Activated T-cell treated with anti-CD3 and anti-CD28 coated beads, Interleukin-2, amount 50 U/mL, for 1 hour (primary cell): ENCODE measurements at places on chromosomes 13 and 19.
A peak's percentile ranks its signal among the peaks of the same experiment; 100 is the strongest.

GRCh38 chr19:56140583-56141416 is at the start of gene ZNF444:
Gene ZNF444 (plus strand): TSS chr19:56141287. CDS start chr19:56146912, 5,625 bp downstream.
- DNase-seq = peak; percentile 98

DNA sequence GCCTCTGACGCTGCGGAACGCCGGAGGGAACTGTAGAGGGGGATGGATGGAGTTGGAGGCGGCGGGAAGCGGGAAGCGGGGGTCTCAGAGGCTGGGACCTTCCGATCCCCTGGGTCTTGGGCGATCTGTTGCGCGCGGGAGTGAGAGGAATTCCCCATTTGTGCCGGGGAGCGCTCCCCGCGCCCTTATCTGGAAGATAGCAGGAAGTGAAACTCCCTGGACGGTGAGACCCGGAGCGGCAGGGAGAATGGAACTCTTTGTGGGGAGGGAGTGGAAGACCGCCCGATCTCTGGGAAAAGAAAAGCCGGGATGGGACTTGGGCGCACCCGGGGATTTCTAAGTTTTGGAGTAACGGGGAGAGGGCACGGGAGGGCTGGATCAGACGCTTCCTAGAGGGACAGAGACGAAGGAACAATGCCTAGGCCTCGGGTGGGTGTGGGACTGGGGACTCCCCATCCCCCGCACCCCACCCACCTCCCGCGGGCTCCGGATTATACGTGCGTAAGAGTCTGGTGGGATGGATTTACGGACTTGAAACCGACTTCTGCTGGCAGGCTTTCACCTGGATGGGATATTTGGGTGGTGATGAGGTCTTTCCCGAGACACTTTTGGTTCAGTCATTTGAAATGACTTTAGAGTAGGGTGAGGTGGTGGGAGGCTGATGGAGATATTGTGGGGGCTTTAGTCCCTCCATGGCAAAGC is 495 bp downstream of the LSR start:
- peak; percentile 25 for DNase-seq

GRCh38 chr19:49160450-49161189 is 3.0 kb downstream of the TRPM4 start:
- no peak for DNase-seq

GRCh38 chr13:76131551-76131950 is 495.4 kb downstream of the LMO7 start:
- DNase-seq = no peak

DNA sequence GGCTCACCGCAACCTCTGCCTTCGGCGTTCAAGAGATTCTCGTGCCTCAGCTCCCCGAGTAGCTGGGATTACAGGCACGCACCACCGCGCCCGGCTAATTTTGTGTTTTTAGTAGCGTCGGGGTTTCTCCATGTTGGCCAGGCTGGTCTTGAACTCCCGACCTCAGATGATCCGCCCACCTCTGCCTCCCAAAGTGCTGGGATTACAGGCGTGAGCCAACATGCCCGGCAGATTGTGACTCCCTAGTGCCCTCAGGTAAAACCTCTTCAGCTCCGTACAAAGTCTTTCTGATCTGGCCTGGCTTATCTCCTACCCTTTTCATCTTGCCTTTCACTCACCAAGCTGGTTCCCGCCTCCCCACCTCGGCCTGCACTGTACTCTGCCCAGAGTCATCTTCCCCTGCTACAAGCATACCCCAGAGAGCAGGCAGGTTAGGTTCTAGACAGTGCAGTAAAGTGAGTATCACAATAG is 15.0 kb downstream of the BICRA start:
- no peak for DNase-seq

- no peak for DNase-seq
Observed at GRCh38 chr13:106376401-106377112, 158.9 kb downstream of the EFNB2 start.

- DNase-seq = no peak
Observed at GRCh38 chr13:36190771-36191170, 23.6 kb downstream of the SOHLH2 start.

DNA sequence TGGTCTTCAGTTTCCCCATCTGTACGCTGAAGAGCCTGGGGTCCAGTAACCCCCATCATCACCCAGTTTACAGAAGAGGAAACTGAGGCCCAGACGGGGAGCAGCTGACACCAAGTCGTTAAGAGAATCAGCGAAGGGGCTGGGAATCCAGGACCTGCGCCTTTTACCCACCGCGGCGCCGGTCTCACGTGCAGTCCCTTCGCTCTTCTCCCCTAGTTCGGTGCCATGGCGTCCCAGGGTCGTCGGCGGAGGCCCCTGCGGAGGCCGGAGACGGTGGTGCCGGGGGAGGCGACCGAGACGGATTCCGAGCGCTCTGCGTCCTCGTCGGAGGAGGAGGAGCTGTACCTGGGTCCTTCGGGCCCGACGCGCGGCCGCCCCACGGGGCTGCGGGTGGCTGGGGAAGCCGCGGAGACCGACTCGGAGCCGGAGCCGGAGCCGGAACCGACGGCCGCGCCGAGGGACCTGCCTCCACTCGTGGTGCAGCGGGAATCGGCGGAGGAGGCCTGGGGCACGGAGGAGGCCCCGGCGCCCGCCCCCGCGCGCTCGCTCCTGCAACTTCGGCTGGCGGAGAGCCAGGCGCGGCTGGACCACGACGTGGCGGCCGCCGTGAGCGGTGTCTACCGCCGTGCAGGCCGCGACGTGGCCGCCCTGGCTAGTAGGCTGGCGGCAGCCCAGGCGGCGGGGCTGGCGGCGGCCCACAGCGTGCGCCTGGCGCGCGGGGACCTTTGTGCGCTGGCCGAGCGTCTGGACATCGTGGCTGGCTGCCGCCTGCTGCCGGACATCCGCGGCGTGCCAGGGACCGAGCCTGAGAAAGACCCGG is 698 bp downstream of the BLOC1S3 start:
- peak; percentile 50 for DNase-seq

GRCh38 chr19:44592451-44592890 is 20.9 kb upstream of the IGSF23 start:
- DNase-seq = no peak

GRCh38 chr19:19537075-19538048 is 703 bp upstream of the CILP2 start:
- DNase-seq = peak; percentile 38

- DNase-seq = no peak
Observed at GRCh38 chr13:59172076-59172475, 991.7 kb downstream of the DIAPH3 start.

DNA sequence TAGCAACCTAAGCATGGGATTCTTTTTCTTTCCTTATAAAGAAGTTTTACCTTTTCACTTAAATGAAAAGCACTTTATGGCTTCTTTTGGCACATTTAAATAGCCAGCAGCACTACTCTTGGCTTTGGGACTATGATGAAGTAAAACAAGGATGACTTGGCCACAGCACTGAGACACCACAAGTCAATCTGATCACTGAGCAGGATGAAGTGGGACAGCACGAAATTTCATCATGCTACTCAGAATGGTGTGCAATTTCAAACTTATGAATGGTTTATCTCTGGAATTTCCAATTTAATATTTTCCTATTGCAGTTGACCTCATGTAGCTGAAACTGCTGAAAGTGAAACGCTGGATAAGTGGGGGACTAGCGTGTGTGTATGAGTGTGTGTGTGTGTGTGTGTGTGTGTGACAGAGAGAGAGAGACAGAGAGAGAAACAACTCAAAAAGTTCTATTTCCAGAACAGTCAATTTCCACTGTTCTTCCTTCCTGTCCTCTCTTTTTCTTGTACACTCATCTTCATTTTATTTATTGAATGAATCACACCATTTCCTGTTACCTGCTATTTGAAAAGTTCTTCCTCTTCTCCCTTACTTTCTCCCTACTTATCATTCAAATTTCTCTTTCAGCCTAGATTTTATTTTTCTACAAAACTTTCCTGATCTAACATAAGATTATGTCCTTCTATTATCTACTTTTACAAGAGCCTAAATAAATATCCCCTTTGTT is 414.2 kb upstream of the MIR17HG start:
- no peak for DNase-seq

DNA sequence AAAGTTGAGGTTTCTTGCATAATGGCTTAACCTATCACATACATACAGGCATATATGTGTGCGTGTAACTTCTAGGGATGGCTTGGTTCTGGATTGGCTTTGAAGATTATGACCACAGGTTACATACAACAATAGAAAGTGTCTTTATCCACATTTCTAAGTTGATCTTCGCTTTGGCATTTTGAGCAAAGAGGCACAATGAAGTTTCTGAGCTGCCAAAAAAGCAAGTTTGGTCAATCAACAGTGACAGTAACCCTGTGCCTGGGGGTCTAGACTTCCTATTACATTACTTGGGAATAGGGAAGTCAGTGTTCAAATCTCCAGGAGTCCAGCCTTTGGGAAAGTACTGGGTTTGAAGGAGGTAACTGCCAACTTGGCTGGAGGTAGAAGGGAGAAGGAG is 3.1 kb upstream of the SOX1 start:
- no peak for DNase-seq

GRCh38 chr19:37725181-37725580 is 5.6 kb upstream of the ZNF607 start:
- no peak for DNase-seq

DNA sequence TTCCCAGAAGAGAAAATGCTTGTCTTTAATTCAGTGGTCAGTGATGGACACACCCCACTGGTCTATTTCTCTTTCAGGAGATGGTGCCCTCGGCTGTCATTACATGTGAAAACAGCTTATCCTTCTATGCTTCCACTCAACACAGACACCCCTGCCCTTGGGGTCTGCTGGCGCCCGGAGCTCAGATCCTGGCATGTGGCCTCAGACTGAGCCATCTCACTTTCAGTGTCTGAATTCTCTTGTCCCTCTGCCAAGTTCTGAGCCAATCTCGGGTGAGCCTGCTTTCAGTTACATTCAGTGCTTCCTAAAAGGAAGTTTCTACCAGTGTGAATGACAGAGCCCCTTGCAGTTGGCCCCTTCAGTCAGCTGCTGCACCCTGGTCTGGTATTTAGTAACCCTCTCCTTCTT is 293.6 kb downstream of the DNAJC15 start:
- no peak for DNase-seq

DNA sequence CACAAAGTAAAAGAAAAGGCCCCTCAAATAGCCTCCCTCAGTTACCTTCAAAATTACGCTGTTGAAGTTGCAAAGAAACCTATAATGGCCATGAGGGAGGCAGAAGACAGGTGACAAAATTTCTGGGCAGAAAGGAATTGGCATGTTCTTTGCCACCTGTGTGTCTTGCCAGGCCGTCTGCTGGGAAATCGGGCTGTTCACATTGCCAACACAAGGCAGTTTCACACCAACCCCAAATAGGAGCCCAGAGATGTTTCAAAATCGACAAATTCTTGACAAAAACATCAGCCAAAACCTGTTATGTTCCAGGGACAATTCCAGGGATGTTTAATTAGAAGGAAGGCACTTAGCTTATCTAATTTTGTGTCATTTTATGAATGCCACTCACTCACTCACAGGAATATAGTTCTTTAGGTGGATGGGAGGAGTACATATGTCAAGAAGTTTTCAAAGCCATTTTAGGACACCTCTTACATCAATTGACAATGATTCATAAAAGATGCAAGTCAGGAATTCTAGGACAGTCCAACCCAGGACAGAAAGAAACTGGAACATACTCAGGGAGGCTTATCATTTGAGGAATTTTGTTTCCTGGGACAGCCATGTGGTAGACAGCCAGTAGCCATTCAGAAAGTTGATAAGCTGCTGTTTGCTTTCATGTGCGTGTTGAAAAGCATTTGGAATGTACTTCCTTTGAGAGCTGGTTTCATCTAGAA is 164.5 kb downstream of the RGCC start:
- DNase-seq = no peak

DNA sequence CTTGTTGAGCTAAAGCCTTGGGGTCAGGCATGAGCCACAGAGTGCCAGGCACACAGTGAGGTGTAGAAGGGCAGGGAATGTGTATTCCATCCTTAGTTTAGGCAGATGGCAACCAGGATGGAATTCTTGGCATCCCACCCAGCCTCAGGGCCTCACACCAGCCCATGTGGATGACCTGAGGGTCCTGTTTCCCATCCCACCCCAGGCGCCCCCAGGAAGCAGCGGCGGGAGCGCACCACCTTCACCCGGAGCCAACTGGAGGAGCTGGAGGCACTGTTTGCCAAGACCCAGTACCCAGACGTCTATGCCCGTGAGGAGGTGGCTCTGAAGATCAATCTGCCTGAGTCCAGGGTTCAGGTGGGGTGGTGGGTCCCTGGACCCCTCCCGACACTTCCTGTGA is 14.3 kb downstream of the CRX start:
- no peak for DNase-seq

DNA sequence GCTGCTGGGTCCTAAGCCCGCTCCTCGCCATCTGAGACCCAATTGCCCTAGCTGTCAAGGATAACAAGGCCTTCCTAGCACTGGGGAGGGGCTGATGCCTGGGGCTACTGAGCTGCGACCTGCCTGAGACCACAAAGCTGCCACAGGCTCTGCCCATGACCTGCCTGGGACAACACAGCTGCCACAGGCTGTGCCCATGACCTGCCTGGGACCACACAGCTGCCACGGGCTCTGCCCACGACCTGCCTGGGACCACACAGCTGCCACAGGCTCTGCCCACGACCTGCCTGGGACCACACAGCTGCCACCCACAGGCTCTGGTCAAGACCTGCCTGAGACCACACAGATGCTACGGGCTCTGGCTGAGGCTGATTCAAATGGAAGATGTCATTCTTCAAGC is 54.8 kb downstream of the EPS15L1 start:
- no peak for DNase-seq

- DNase-seq = peak; percentile 82
Observed at GRCh38 chr19:42440357-42441048, 2.2 kb downstream of the CXCL17 start.

DNA sequence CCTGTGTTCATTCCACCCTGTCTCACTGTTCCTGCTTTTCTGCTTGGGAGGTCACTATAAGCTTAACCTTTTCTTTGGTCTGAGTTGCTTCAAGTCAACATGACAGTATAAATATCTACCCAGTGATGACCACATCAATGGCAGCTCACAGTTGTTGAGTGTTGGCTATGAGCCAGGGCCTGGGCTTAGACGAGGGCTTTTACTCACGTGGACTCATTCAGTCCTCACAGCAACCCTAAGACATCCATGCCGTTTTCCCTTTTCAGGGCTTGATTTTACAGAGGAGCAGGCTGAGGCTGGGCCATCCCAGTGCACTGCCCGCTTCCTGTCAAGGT is 10.2 kb upstream of the CCDC97 start:
- peak; percentile 54 for DNase-seq

DNA sequence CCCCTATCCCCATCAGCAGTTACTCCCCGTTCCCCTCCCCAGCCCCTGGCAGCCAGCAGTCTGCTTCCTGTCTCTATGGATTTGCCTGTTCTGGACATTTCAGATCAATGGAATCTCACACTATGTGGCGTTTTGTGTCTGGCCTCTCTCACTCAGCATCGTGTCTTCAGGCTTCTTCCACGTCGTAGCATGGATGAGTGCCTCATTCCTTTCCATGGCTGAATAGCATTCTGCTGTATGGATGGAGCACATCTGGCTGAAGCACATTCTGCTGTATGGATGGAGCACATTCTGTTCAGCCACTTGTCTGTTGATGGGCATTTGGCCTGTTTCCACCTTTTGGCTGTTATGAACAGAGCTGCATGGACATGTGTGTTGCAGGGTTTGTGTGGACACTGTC is 29.5 kb downstream of the CRTC1 start:
- DNase-seq = no peak

GRCh38 chr13:34421858-34422475 is 520.1 kb upstream of the NBEA start:
- no peak for DNase-seq

- no peak for DNase-seq
Observed at GRCh38 chr13:113187263-113187669, 21.2 kb downstream of the PCID2 start.
